Right atrium auricular region (tissue), 2 donors: ENCODE measurements at places on chromosomes 4 and X. TPM values are rescaled to one million over a fixed set of nuclear protein-coding genes. Genes with fewer than 3 reads are reported as not detected.

The KIF4A gene
- total RNA-seq, result 0.41 TPM

The HMGN5 gene
- 1.2 TPM for total RNA-seq

The USO1 gene
- total RNA-seq, result 87.2 TPM

The RIPPLY1 gene
- total RNA-seq, result not detected

GRCh38 chr4:74376888-74377483 is 12.0 kb downstream of the EREG start:
- DNase-seq, result no peak

- no peak for DNase-seq
Measured at GRCh38 chr4:110705440-110705782, 82.5 kb upstream of the PITX2 start.

DNA sequence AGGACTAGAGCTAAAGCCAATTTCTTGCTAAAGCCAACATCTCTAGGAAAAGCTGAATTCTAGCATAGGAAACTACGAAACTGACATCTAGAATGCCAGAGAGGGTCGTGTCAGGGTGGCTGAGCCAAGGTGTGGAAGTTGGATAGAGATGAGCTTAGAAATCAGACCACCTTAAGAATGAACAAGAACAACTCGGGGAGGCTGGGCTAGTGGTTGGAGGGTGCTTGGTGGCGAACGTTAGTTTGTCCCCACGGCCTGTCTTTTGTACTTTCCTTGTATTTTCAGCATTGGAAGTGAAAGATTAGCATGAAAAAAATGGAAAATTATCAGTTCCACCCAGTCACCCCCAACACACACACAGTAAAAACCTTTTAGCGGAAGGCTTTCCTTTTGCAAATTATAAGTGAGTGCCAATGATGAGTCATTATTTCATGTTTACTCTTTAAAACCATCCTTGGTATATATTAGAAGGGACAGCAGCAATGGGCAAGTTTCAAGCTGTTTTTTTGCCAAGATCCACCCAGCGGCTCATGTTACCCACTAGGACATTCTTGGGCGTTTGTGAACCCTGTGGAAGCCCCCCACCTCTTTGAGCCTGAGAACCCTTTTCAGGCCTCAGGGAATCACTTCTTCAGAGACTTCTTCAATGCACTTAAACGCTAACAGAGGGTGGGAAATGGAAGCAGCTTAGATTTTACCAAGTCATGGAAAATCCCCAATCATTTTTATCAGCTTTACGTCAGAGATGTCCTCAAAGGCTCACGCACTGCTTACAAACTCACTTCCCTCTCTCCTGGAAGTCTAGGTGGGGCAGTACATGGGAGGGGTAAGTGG is 4.9 kb upstream of the PPEF1 start:
- no peak for DNase-seq

- no peak for DNase-seq
Measured at GRCh38 chr4:172998527-172999469, 169.8 kb upstream of the GALNT7 start.

DNA sequence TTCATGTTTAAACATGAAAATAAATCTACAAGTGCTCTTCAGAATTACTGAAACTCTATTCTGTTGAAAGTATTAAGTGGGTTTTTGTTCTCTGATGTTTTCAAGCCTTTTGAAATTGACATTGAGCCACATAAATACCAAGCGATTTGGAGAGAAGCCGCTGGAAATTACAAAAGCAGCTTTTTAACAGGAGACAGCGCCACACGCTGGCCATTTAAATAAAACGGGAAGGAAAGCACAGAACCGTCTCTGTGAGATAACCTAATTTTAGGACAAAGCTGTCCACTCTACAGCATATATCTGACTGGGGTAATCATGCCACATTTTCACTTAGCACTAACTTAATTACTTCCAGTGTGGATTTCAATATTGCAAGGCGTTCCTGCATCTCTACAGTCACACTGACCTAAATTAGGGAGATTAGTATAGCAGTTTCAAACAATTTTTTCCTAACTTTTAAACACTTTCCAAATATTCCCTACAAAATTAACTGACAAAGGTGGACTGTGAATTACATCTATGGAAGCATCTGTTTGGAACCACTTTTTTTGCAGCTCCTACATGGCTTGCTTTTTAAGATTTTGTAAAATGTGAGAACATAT is 6.8 kb upstream of the ANOS1 start:
- no peak for DNase-seq

DNA sequence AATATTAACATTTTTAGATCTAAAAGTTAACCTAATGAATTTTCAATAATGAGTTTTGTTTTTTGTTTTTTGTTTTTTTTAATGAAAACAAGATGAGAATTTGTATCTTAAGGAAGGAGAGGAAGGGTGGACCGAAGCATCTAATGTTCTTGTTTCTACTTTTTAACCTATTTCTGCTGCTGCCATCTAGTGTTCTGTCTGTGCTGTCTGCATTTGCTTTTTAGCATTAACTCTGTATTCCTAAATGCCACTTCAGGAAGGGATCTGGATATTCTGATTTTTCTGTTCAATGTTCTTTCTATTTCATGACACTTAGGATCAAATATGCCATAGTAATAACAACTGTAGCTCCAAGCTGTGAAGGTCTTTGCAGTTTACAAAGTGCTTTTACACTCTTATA is 161.7 kb downstream of the BRWD3 start:
- no peak for DNase-seq

- DNase-seq, result no peak
Measured at GRCh38 chrX:132940727-132941327, 17.6 kb downstream of the HS6ST2 start.

GRCh38 chrX:46922611-46923010 is 10.4 kb downstream of the JADE3 start:
- no peak for DNase-seq

DNA sequence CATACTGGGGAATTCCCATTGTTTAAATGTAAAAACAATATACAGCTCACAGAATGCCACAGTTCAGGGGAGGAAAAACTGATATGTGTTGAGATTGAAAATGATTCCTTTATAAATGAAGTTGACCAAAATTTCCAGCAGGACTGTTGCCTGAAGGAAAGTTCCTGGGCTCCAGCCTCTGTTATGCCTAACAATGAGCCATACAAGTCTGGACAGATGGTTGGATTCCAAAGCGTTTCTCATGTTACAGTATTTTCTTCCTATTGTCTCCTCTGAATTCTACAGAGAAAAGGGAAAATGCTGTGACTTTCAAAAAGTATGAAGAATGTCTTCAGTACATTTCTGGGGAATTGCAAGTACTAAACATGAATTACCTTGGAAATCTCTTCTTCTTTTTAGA is 73.3 kb downstream of the ALPK1 start:
- no peak for DNase-seq

GRCh38 chr4:7110546-7110945 is 42.7 kb upstream of the GRPEL1 start:
- no peak for DNase-seq

DNA sequence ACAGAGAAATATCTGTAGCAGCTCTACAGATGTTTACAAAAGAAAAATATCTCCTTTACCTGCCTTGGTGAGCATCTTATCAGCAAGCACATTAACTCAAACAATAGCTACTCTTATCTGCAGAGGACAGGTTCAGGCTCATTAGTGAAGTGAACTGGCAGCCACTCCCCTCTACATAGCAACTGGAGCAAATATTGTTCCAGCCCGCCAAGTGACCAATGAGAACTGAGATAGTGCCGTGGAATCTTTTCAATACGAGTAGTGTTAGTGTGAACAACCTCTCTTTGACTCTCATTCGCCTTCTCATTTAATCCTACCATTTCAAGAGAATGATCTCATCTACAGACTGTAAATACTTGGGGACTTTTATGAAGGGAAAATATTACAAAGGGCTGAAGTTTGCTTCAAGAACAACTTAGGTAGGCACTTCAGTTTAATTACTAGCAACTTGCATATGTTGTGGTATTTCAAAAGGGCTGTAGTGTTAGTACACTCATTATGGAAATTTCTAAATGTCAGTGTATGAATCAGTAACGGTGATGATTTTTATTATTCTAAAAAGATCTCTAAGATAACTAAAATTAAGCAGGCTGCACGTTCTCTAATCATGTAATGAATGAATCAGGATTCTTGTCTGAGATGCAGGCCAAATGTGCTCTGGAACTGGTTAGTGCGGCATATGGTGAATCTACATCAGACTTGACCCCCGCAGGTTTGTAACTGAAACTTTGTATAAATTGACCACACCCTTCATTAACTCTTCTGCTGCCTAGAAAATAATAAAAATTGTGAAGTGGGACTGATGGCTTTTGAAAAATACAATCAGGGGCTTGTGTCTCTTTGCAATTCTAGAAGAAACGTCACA is 72.4 kb downstream of the PALLD start:
- no peak for DNase-seq

GRCh38 chr4:109912706-109913595 is at the start of gene EGF:
EGF (plus strand) TSS chr4:109912883; CDS start chr4:109913336, 453 bp downstream.
- no peak for DNase-seq

GRCh38 chr4:12389604-12390003 is 960.9 kb upstream of the HS3ST1 start:
- no peak for DNase-seq

DNA sequence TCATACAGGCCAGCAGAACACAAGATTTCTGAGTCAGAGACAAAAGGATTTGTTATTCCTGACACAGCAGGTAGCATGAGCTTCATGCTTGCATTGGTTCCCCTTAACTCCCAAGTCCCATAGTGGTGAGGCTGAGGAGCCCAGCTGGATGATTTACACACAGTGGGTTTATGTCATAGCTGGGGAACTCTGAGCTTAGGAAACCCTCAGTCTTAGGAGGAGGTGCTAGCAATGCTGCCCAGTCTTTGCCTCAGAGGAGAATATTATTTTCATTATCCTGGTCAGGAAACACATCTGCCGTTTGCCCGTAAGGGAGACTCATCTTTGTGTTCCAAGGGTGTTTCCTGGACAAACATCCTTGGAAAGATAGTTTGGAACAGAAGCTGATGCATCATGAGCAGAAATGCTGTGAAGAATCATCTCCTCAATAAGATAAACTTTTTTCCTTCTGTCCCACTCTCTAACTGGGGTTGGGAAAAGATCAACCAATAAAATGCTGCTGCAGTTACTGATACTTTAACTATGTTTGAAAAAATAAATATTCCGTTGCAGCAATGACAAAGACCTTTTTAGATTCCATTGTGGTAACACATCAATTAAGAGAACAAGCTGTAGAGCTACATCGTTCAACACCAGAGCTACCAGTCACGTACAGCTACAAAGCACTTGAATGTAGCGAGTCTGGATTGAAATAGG is 146.8 kb downstream of the DCLK2 start:
- no peak for DNase-seq

DNA sequence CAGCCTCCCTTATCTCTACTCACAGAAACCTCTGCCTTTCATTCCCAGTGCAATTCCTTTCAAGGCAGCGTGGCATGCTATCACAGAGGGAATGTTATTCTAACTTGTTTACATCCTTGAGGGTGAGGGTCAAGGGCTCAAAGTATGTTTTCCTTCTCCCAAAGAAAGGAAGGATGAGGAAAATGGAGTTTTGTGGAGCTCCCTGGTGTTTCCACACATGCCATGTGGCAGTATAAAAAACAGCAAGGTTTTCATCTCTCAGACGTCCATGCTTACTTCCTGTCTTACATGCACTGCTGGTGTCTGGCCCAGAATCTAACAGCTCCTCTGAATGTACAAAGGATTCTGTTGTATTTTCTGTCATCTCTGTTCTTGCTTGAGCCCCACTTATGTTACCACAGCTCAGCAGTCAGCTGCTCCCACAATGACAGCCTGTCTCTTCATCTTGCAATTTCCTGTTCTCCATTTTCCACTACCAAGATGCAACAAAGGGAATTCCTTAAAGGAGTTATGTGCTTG is 128.0 kb downstream of the SNCA start:
- DNase-seq, result no peak

- no peak for DNase-seq
Measured at GRCh38 chr4:23438764-23439163, 451.1 kb downstream of the PPARGC1A start.

DNA sequence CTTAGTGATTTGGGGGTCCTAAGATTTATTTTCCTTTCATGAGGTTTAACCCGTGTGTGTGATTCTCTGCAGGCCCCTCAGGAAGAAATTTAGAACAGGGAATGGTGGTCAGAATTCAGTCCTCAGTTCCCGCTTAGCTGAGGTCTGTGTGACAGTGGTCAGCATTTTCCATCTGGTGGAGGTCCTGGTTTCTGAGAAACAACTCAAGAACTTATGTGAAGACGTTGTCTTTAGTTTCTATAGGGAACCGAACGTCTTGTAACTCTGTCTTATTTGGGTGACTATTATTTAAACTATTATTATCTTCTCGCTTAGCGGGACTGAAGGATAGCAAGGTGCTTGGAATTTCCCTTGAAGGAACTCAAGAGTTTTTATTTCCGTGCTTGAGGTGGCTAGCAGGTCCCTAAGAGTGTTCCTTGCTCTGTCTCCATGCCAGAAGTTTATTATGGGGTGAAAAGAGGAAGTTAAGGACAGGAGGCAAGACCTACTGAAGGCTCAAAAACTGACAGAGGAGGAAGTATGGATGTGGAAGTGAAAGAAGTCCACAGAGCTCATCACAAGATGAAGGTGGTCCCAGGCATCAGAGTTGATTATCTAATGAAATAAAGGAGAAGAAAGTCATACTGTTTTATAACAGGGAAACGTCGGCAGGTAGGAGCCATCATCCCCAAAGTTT is 9.4 kb downstream of the MGST2 start:
- no peak for DNase-seq

DNA sequence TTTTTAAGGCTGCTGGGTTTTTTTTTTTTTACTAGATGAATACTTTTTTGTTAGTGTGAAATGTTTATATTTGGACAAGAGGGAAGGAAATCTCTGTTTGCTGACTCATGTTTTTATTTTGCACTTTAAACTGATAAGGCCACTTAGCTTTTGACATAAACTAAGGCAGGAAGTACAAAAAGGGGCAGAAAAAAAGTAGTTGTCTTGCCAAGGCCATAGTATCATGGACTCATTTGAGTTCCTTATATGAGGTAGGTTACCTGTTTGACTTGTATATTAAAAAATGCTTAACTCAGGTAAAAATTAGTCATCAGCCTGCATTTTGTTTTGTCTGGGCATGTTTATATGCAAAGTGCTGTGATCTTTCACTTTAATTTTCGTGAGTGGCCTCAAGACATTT is 26.0 kb downstream of the SMAD1 start:
- no peak for DNase-seq

DNA sequence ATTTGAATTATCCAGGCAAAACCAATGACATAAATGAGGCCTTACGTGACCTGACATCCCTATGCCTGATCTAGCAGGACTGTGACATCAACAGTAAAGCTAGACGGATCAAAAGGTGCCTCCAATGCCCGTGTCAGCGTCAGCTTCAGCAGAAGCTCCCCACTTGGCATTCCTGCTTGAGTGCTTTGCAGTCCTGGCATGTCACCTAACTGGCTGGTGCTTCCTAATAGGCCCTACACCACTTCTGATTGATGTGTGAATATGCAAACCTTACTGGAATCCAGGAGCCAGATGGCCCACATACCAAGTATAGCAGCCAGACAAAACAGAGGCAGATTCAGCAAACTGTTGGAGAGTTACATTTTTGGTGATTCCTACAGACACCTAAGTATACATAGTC is 224.2 kb downstream of the DMD start:
- no peak for DNase-seq

- no peak for DNase-seq
Measured at GRCh38 chr4:77089866-77090265, 14.1 kb upstream of the CCNI start.
